ENCODE measurements at places on chromosomes 3 and 15.

GRCh38 chr3:112397556-112397955 is 64.6 kb downstream of the CD200 start:
- no peak for DNase-seq

- no peak for DNase-seq
Observed at GRCh38 chr3:65758876-65759598, 279.7 kb downstream of the MAGI1 start.

GRCh38 chr3:115927197-115927596 is 303.9 kb downstream of the GAP43 start:
- no peak for DNase-seq

- DNase-seq, result no peak
Observed at GRCh38 chr3:7461202-7461825, 600.4 kb downstream of the GRM7 start.

- no peak for DNase-seq
Observed at GRCh38 chr3:53571264-53571663, 76.9 kb downstream of the CACNA1D start.

DNA sequence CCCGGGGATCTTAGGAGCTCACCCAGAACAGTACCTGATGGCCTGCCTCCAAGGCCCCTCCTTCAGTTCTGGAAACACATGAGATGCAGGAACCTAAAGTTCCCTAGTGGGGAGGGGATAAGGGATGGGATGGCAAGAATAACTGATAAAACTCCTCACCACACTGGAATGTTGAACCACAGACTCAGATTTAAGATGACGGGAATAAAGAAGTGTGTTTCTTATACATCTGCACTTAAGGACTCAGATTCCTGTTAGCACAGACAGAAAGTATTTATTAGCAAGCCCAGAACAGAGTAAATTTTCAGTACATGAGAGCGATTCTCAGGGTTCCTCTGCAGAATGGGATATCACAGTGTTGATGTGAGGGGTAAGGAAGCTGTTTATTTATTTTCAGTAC is 245.2 kb downstream of the TLE3 start:
- DNase-seq, result no peak

DNA sequence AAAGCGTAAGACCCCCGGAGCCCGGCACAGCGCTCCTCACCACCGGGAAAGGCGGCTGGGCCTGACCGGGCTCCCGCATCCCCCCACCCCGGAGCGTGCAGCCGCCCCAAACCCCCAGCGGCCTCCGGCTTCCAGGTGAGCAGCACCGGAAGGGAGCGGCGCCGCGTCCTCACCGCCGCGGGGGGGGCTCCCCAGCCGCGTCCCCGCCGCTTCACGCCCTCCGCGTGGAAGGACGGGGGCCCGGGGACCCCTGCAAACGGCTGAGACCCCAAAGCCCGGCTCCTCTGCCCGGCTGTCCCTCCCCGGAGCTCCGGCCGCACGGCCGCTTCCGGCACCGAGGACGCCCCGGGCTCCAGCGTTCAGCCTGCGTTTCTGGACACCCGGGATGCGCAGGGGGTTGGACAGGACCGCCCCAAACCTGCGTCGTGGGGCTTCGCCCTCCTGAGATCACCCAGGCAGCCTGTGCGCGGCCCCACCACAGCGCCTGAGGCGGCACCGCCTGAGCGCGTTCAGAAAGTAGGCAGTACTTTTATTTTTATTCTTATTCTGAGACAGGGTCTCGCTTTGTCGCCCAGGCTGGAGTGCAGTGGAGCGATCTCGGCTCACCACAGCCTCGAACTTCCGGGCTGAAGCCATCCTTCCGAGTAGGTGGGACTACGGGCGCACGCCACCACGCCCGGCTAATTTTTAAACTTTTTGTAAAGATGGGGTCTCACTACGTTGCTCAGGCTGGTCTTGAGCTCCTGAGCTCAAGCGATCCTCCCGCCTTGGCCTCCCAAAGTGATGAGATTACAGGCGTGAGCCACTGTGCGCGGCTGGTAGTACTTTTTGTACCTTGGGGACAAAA is 51.6 kb upstream of the BLM start:
- DNase-seq, result peak; percentile 86

GRCh38 chr15:46644501-46645481 is 1010.0 kb downstream of the SQOR start:
- DNase-seq, result no peak

DNA sequence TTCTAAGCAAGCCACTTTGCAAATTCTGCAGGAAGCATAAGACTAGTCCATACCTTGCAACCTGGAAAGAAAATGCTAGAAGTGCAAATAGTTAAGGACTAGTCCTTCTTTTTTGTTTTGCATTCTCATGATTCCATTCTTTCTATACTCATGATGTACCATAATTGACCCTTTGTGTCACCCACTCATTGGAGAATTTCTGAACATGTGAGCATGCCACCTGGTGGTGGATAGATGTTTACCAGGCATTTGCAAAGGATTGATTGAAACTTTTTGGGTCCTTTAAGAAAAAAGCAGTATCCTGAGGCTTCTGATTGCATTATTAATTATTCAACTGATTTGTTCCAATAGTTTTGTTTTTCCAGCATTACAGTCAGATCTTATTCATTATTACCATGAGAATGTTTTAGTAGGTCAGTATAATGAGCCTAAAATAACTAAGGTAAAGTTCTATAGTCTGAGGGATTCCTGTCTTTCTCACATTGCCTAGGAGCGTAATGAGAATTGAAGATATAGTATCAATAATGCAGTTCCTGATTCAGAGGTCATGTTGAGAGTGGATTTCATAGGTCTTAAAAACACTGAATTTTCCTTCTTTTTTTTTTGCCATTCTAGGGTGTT is 20.2 kb upstream of the DIPK2A start:
- no peak for DNase-seq
